Activated naive CD8-positive, alpha-beta T cell treated with anti-CD3 and anti-CD28 coated beads for 36 hours (primary cell): ENCODE measurements at places on chromosomes 16 and 17. TPM values are rescaled to one million over a fixed set of nuclear protein-coding genes. Genes with fewer than 3 reads are reported as not detected.

- DNase-seq = no peak
Observed at GRCh38 chr17:45895304-45895968, 1.1 kb downstream of the MAPT start.

DNA sequence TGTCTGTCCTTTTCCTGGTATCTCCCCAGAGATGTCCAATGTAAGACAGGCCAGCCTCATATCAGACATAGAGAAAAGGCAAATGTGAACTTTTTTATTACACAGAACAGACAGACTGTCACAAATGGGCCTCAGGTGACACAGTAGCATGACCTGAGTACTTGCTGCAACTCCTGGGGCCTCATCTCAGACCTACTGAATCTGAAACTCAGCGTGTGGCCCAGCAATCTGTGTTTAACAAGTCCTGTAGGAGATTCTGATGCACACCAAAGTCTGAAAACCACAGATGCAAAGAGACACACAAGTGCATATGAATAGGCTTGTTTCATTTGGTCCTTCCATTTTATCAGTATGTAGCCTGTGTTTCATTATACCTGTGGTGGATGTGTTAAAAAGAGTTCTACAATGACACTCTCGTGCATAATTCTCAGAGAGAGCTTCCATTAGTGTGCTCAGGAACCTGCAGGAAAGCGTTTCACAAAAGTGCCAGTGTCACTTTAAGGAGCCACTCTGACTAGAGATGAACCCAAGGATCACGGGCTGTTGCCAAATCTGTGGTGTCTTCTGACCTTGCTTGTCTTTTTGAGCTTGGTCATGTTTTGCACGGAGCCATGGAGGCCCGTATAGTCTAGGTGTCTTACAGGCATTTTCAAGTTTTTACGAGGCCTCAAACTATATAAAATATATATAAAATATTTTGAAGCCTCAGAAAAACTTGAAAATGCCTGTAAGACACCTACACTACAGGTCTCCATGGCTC, 33.8 kb upstream of the NF1 start:
- no peak for DNase-seq

DNA sequence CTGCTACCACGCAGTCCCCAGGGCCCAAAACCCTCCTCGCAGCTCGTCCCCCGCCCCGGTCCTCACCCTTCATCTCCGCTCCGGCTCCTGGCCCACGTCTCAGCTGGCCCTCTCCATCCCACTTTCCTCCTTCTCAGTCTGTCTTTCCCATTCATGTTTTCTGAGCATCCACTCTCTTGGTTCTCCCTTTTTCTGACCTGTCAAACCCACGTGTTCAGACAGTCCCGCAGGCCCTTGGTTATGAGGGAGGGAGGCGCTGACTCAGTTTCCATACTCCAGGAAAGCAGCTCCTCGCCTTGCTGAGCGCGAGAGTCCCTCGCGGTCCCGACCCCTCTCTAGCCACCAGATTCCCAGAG, 392 bp upstream of the HID1 start:
- no peak for DNase-seq

DNA sequence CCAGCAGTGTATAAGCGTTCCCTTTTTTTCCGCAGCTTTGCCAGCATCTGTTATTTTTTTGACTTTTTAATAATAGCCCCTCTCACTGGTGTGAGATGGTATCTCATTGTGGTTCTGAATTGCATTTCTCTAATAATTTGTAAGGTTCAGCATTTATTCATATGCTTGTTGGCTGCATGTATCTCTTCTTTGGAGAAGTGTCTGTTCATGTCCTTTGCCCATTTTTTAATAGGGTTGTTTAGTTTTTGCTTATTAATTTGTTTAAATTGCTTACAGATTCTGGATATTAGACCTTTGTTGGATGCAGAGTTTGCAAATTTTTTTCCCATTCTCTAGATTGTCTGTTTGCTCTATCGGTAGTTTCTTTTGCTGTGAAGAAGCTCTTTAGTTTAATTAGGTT, 26.9 kb downstream of the PHKB start:
- DNase-seq = no peak

DNA sequence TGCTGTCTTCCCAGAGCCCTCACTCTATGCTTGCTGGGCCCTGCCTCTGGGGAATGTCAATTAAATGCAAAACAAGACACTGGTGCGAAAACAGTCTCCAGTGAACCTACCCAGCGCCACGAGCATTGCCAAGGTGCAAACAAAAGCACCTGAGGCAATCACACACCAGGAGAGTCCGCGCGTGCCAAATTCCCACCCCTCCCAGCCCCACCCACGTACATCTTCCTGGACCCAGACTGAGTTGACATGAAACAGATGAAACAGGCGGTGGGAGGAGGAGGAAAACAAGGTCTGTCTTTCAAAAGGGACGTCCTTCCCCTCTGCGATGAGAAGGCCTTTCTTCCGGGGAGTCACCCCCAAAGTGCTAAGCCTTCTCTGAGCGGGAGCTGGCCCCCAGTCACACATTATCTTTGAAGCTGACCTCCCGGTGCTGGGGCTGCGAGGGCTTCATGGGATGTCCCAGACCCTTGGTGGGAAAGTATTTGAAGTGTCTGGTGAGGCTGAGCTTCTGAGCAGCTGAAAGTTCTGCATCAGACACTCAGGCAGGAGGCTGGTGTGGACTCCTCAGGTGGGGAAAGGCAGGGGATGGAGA, 200.4 kb downstream of the AXIN2 start:
- DNase-seq = no peak

DNA sequence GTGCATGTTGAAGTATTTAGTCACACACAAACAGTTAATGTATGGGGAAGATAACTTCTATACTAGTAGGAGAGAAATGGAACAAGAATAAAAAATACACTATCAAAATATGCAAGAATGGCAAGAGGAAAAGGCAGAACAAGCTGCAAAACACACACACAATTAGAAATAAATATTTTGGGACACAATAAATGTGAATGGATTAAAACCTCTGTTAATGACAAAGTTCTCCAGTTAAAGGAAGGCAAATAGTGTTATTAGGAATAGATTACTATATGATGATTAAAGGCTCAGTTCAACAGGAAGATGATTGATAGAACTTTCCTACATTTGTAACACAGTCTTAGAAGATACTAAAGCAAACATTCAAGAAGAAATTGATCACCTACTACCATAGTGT, 106.3 kb upstream of the ZNF750 start:
- DNase-seq = no peak

DNA sequence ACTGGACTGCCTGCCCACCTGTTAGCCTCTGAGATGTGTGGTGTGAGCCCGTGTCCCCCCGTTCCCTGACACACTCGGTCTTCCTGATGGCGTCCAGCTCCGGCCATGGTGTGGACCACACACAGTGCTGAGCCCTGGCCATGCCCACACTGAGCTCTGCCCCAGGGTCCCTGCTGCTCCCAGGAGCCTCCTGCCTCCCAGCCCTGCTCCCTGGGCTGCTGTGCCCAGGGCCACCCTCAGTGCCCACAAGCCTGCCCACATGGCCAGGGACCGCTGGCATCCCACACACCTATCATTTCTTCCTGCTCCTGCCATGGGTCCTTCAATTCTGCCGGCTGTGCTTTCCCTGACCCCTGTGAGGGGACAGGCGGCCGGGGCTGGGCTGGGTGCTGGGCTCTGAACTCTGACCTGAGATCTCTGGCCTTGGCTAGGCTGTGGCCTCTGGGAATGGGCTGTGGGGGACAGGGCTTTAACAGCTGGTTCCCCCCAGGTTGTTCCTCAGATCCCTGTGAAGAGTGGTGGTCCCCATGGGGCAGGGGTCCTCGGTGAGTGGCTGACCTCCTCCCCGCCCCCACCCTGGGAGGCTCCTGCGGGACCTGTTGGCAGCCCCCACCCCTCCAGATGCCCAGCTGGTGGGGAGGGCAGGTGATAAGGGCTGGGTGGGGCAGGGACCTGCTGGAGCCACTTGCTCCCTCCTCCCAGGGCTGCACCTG, 4.0 kb downstream of the CEMP1 start:
- DNase-seq = no peak

DNA sequence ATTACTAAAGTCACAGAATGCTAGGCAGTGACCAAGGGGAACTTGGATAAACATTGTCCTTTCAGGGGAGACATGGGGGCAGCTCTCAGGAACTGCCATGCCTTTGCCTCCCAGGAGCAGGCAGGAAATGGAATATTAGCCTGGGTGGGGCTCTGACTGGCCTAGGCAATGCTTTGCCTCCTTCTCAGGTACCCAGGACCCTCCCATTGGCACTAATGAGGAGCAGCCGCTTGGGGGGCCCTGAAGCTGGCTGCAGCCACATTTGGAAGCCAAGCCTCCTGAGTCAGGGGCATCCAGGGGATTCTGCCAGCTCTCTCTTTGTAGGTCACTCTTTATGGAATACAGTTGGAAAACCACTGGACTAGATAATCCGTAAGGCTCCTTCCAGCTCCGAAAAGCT, 5.5 kb downstream of the CPSF4L start:
- DNase-seq = no peak

DNA sequence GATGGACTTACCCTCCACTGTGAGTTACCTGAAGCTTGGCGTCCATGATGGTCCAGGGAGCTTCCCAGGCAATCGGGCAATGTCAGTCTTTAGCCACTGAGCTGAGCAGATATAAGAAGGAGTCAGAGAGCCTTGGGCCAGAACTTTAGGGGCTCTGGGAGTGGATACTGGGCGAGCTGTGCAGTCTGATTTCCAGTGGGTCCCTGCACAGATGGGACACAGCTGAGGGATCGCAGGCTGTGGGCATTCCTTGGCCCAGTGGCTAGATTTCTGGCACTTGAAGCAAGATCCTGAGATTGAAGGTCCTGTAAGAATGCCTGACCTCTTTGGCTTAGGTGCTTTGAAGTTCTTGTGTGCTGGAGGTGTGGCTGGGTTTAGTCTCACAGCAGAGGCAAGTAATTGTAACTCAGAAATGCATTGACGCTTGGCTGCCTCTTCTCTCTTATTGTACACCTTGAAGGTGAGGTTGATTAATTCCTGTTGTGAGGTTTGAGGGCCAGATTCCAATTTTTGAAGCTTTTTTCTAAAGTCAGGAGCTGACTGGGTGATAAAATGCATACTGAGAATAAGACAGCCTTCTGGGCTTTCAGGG, 2283.8 kb downstream of the TP53TG3F start:
- no peak for DNase-seq

GRCh38 chr17:73313526-73314127, 1.8 kb upstream of the CDC42EP4 start:
- DNase-seq = no peak

DNA sequence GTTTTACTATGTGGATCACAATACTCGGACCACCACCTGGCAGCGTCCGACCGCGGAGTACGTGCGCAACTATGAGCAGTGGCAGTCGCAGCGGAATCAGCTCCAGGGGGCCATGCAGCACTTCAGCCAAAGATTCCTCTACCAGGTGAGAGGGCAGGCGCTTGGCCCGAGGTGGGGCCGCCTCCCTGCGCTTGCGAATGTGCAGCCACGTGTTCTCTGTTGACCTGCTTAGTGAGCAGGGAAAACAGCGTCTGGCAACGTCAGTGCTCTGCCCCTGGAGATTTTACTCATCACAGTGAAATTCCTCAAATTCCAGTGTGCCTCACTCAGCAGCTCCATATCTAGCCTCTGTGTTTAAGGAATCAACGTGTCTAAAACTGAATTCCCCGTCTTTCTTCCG, 33.4 kb upstream of the CLEC18A start:
- no peak for DNase-seq

DNA sequence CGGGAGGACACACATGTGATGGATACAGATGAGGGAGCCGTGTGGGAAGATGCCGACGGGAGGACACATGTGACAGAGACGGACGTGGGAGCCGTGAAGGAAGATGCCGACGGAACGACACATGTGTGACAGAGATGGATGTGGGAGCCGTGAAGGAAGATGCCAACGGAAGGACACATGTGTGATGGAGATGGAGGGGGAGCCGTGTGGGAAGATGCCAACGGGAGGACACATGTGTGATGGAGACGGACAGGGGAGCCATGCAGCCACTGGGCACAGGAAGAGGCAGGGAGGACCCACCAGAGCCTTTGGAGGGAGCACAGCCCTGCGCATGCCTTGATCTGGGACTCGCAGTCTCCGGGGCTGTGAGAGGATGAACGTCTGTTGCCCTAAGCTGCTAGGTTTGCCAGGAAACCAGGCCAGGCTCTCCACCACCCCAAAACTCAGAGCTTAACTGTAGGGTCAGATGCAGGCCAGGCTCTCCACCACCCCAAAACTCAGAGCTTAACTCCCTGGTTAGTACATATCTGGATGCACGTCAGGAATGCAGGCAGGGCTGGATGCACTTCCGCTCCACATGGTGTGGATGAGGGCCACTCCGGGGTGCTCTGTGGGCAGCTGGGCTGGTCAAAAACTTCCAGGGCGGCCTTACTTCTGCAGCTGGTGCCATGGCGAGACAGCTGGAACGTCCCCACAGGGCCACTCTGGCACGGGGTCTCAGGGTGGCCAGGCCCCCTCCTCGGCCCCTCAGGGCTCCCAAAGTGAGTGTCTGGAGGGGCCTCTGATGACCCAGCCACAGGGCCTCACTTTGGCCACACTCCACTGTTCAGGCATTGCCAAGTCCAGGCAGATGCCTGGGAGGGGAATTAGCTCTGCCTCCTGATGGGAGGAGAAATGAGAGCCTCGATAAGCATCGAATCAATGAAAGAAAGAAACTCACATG, 47.7 kb upstream of the ZNF469 start:
- DNase-seq = no peak

DNA sequence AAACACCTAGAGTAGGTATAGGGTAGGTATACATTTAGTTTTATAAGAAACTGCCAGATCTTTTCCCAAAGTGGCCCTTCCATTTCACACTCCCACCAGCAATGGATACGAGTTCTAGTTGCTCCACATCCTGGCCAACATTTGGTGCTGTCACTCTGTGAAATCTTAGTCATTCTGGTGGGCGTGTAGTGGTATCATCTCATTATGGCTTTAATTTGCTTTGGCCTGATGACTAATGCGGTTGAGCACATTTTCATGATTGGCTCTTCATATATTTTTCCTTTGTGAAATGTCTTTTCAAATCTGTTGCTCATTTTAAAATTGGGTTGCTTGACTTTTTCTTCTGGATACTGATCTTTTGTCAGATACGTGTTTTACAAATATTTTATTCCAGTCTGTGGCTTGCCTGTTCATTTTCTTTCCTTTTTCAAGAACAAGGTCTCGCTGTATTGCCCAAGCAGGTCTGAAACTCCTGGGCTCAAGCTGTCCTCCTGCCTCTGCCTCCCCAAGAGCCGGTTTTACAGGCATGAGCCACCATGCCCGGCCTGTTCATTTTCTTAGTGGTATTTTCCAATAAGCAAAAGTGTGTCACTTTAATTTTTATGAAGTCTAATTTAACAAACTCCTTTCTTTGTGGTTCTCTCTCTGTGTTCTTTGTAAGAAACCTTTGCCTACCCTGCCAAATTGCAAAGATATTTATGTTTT, 192.4 kb downstream of the SEC14L1 start:
- peak; percentile 54 for DNase-seq

PRCD gene
- total RNA-seq = 0.66 TPM

MMP25 gene
- total RNA-seq = 1.6 TPM

ABCA6 gene
- total RNA-seq = 0.23 TPM

CLEC10A gene
- total RNA-seq = not detected
